Nephron progenitor cell (in vitro differentiated cells): ENCODE measurements at places on chromosomes 7 and 10.

DNA sequence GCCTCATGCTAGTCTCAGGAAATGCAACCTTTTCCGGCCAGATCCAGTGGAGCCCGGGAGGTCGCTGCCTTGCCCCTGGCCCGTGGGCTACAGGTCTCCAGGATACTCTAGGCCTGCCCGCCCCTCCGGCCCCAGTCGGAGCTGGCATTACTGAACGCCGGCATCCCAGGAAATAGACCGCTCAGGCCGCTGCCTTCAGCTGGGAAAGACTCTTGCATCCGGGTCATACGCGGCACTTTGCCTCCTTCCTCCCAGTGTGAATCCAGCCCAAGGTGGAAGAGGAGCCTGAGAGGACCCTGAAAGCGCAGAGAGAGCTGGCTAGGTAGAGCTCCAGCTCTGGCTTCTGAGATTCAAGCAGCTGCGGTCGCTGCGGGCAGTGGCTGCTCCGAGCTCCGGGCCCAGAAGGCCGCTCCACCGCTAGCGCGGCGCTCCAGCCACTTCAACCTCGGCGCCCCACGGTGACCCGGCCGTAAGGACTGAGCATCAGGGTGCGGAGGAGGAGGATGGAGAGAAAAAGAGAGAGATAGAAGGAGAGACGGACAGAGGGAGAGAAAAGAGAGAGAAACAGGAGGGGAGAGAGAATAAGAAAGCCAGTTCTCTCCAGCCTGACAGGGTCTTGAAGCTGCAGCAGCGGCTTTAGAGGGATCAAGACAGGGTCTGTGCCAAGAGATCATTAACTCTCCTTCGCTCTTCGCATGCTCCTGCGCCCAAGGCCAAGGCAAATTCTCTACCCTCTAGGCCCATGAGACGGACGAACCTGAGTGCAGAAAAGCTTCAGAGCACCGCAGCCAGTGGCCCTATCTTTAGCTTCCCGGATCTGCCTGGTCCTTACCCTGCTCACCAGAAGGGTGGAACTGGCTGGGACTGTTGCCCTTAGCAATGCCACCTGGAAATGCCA, 1.8 kb upstream of the HOXA10 start:
- peak; percentile 48 for DNase-seq

DNA sequence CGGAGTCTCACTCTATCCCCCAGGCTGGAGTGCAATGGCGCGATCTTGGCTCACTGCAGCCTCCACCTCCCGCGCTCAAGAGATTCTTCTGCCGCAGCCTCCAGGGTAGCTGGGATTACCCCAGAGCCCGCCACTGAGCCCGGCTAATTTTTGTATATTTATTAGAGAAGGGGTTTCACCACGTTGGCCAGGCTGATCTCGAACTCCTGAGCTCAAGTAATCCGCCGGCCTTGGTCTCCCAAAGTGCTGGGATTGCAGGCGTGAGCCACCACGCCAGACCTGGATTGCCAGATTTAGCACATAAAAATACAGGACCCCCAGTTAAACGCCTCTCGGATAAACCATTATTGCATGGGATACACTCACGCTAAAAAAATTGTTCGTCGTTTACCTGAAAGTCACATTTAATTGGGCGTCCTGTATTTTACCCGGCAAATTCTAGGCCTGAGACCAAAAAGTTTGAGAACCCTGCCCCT, 375 bp upstream of the GATAD1 start:
- DNase-seq = no peak

DNA sequence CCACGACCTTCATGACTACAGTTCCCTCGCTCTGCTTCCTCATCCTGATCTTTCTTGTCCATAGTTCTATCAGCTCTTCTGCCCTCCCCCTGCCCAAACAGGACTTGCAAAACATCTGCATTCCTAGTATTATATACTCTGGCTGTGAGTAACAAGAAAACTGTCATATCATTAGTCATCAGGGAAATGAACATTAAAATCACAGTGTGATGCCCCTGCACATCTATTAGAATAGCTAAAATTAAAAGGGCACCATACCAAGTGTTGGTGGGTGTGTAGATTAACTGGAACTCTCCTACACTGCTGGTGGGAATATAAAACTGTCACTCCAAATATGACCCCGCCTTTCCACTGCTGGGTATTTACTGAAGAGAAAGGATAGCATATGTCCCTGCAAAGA, 141.8 kb downstream of the C7orf25 start:
- no peak for DNase-seq

DNA sequence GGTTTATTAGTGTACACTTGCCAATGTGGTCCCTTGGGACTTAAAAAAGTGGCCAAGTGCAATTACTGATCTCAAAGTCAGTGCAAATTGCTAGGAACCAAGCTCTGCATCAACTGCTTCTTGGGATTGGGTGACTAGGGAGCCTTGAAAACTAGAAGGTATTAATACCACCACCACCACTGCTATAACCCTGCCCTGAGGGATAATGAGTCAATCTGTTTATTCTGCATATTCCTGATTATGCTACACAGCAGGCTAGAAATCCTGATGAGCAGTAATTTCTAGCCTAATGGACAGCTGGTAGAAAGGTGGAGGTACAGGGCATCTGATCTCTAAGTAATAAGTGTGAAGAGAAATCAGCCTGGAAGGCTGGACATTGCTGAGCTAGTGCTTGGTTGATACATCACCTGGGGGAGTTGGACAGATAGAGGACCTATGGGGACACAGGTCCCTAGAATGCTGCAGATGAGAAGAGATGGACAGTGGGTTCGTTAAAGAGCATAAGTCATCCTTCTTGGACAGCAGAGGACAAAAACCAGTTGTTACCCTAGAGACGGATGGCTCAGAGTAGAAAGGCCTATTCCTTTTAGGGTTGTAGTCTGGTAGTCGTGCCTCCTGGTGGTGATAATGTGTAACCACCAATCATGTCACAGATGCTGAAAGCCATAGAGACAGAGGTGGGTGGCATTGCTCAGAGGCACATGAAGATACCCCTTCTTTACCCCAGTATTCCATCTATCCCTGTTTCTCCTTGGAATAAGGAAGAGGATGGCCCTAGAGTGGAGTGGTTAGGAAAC, 554.8 kb downstream of the SORCS1 start:
- no peak for DNase-seq

GRCh38 chr10:120328647-120329046, 128.4 kb upstream of the PLPP4 start:
- DNase-seq = no peak

- no peak for DNase-seq
Measured at GRCh38 chr7:116706668-116707126, 34.7 kb downstream of the MET start.

DNA sequence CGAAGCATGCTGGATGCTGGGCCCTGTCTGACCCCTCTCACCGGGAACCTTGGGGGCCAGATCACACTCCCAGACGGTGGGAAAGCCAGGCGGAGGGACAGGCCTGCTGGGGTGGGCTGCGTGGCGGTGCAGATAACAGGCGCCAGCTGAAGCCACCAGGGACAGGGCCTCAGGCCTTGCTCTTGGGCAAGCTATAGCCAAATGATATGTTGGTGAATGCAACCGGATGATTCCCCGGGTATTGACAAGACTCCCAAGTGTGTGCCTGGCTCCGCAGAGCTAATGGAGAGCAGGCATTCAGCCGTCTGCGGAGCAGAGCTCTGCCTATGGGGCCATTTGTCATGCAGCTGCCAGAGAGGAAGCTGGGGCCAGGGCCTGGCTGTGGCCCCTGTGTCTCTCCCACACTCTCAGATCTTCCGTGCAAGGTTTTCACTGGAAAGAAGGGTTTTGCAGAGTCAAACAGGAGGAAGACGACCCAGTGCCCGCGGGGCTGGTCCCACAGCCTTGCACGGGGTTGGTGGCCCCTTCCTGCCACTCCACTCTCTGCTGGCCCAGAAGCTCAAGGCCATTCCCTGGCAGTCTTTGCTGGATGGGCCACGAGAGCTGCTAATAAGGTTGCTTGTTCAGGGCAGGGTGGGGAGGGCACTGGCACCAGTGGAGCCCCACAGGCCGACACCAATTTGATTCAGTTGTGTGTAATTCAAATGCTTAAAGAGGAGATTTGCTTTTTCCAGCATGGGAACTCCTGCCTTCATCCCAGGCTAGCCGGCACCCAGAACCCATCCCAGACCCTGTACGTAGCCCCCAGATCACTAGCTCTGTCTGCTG, 91.8 kb downstream of the PRKAG2 start:
- no peak for DNase-seq

- DNase-seq = no peak
Measured at GRCh38 chr10:78199005-78199725, 165.5 kb downstream of the RPS24 start.

- DNase-seq = no peak
Measured at GRCh38 chr7:17495655-17496394, 197.4 kb downstream of the AHR start.

GRCh38 chr10:70418229-70418628, 14.3 kb downstream of the EIF4EBP2 start:
- DNase-seq = no peak

DNA sequence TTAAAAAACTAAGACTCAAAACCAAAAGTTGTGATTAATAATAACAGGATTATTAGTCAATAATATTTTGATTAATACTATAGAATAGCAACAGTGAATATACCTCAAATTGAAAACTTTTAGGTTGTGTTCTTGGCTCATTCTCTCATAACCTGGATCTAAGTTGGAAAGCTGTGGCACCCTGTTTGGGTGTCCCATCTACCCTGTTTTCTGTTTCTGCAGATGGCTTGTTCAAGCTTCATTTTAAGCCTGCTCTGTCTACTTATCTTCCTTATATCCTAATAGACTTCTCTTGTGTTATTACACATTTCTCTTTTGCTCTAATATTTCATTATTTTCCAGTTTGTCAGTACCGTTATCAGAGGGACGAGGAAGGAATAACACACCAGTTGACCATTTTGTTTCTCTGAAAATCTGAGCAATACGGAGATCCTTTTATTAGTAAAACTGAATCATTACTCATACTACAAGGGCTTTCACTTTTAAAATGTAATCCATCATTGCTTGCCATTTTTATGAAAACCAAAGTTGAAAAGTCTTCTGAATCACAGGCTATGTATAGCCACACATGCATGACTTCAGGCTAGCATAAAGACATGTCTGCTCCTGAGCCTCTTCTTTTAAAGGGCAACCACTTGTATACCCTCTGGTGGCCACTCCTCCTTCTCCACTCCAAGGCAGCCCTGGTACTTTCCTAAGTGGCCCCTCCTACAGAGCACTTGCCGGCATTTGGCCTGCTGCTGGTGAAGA, 22.3 kb downstream of the COX15 start:
- DNase-seq = no peak

DNA sequence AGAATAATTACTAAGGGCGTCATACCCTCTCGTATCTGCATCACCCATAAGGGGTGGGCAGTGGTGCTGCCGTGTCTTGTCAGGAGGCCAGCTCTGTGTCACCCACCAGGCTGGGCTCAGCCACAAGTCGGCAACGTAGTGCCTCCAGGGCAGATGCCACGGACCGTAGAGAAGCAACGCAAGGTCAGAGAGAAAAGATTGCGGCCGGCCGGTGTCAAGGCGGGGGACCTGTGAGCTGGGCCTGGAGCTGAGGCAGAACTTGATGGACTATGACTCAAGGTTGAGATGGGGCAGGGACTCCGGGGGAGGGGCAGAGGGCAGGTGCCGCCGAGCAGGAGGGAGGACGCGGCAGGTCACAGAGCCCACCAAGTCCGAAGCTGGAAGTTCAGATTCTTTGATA, 29.5 kb downstream of the FOXK1 start:
- DNase-seq = no peak

DNA sequence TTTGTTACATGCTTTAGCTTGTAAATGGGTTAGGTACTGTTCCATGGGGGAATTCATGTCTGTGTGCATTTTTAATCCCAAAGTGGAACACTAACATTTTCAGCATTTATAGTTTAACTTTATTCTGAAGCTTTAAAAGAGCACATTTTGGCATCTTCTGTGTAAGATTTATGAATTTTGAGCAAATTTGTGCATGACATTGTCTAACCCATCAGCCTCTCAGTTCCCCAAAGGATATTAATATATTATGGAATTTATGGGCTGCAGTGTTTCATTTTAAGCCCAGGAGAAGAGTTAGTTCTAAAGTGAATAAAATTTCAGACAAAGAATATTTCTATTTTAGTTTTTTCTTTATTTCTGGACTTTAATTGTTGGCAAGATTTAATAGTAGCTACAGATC, 421.4 kb downstream of the PLXDC2 start:
- no peak for DNase-seq

DNA sequence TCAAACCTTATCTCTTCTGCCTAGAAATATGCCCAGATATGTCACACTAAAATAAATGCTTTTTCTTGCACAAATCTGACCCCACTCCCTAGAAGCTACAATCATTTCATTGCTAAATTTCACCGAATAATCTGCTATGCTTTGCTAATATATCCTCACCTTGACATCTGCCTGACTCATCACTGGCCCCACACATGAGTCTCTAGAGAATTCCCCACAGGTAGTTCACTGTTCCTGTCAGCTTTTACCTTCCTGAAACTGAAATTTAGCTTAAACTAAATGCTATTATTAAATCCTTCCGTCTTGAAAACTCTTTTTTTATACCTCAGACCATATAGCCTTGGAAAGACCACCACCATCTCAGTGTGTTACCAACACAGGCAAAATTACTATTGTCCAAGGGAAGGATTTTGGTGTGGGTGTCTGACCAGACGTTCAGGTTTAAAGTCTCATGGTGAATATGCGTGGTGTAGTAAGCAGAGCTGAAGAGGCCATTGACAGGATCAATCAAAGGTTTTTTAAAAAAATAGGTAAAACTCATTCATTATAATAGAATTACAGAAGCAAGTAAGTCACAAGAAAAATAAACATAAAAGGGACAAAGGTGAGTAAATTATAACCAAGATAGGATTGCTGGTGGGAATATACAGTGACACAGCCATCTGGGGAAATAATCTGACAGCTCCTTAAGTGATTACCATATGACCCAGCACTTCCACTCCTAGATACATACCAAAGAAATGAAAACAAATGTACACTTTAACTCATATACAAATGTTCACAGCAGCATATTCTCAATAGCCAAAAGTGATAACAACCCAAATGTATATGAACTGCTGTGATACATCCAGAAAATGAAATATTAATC, 173.5 kb downstream of the KMT2E start:
- no peak for DNase-seq

DNA sequence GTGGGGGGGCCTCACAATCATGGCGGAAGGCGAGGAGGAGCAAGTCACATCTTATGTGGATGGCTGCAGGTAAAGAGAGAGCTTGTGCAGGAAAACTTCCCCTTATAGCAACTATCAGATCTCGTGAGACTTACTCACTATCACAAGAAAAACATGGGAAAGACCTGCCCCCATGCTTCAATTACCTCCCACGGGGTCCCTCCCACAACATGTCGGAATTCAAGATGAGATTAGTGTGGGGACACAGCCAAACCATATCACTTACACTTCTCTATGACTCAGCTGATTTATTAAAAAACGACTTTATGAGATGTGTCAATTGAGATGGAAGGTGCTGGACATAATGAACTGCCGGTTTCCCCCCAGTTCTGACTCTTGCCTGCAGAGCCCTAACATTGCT, 23.8 kb upstream of the CHN2 start:
- DNase-seq = no peak

DNA sequence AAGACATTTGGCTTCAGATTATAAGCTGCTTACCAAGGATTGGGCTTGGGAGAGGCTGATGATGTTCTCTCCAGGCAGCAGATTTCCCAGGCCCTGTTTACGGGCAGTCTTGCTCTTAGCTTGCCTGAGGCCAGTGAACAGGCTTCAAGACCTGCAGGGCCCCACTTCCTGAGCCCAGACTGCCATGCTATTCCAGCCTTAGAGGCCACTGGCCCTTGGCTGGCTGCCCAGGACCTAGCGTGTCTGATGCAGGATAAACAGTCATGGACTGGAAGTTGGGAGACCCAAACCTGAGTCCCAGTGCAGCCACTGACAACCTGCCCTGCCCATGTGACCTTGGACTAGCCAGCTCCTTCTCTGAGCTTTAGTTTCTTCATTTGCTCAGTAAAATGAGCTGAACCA, 2.9 kb downstream of the PRXL2A start:
- no peak for DNase-seq
